ENCODE measurements at places on chromosomes 5 and 9.

DNA sequence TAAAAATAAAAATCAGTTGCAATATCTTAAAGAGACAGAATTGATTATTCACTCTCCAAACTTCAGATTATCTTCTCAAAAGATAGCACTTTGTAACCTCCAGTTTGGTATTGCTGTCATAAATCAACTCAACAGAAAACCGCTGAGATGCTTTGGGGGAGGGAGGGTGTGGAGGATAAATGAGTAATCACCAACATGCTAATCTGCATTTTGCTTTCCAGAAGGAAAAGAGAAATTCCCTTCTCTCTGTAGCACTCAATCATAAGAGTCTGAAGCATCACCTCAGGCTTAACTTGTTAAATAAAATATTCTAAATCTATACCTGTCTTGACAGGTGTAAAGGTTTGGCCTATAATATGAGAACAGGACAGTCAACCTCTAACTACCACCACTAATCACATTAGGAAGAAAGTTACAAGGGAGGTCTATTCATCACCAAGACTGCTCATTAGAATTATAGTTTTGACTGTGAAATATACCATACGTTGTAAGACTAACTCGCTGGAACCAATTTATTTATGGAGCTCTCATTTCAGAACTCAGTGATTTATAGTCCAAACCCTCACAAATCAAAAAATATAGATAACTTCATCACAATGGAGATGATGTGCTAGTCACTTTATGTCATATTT, 89.0 kb downstream of the PIK3R1 start:
- DNase-seq, result no peak

DNA sequence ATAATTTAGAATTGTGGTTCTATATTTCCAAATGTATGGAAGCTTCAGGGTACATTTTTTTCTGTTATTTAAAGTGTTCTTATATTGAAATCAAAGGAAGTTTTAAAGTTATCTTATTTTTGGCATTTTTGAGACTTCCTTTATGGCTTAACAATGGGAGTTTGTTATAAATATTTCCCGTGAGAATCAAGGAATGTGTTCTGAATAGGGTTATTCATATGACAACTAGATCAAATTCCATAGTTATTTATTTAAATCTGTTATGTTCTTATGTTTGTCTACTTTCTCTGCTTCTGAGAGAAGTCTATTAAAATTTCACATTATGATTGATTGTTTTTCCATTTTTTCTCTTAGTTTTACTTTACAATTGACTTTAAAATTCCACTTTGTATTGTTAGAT, 135.1 kb downstream of the ADAMTS16 start:
- DNase-seq, result no peak

GRCh38 chr9:136994888-136995230, 1.5 kb downstream of the CLIC3 start:
- no peak for DNase-seq

GRCh38 chr9:124894741-124895170, 32.8 kb downstream of the ARPC5L start:
- no peak for DNase-seq

DNA sequence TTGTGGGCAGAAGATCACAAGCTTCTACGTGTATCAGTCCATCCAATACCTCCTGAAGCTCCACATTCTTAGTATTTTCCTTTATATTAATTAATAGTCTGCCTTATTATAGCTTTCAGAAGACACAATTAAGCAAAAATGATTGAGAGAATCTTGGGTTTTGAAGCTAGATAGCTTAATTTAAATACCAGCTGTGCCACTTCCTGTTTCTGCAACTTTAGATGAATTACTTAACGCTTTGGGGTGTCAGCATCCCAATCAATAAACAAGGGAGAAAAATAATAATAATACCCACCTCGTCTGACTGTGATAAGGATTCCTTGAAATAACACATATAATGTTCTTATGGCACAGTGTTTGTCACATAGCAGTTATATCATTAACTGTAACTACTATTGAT, 44.7 kb upstream of the HTR4 start:
- no peak for DNase-seq

DNA sequence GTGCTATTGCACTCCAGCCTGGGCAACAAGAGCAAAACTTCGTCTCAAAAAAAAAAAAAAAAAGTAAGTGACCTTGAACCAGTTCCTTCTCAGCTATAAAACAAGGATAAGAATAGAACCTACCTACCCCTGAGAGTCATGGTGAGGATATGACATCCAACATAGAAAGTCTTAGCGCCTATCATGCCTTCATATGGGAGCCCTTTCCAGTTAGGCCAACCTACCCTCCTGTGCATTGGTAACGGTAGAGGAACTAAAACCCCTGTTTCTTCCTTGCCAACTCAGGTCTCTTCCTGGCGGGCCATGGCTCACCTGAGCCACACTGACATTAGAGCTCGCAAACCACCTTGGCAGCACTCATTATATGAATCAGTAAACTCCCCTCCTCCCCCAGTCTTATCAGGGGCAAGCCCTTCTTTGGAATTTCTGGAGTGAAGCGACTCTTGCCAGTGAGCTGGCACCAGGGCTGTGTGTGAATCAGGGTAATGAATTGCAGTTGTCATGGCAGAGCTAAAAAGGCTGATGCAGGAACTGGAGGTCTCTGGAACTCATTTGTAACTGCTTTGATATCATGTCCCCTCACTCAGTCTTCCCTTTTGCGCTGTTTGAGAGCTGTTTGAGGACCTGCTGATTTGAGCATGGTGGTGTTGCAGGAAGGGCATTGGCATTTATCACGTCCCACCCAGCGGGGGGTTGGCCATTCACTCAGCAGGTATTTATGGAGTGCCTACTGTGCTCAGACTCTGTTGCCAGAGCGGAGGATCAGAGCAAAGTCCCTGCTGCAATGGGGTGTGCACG, 10.3 kb downstream of the WWC1 start:
- no peak for DNase-seq

GRCh38 chr9:129328355-129329042, 150.4 kb upstream of the IER5L start:
- no peak for DNase-seq

DNA sequence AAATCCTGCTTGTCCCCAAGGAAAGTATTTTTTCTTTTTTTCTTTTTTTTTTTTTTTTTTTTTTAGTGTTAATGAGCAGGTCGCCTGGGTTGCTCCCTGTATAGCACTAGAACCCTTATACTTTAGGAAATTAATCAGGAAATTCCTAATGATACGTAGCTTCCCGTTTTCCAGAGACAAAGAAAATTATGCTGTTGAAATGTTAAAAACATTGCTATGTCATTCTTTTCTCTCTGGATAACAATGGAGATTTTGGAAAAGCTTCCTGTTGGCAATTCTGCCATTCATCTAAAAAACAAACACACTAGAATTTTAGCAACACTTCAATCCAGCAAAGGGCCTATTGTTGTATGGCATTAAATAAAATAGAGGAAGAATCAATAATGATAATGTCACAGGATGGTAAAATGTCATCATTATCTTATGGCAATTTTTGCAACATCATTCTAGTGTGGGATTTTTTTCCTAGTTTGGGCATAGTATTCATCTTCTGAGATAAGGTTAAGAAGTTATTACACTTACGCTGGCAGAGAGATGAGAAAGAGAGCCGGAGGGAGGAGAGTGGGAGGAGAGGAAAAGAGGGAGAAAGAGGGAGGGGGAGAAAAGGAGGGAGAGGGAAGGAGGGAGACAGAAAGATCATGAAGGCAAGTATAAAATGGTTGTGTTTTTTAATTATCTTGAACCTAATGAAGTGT, 315.8 kb upstream of the PDE4D start:
- no peak for DNase-seq

GRCh38 chr9:77847626-77848025, 184.0 kb downstream of the GNAQ start:
- no peak for DNase-seq

DNA sequence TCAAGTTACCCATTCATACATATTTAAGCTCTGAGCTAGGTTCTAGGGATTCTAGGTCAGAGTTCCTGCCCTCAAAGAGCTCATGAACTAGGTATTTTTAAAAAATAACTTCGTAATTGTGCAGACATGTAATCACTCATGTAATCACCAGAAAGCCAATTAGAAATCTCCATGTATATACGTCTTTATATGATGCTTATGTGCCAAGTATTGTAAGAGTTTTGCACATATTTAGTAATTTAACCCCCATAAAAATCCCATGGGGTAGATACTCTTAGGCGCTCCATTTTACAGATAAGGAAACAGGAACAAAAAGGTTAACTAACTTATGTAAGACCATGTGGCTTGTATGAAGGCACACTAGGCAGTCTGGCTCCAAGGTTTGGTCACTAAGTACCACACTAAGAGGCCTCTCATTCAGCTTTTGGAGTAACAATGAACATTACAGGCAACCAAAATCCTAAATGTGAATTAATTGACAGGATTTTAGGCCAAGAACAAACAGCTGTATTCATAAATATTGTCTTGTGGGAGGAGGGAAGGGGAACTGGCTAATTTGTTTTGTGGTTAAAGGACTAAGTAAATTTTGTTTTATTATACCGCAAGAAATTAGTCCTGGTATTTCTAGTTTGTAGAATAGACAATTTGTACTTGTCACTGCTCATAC, 1.7 kb upstream of the OTULINL start:
- no peak for DNase-seq

DNA sequence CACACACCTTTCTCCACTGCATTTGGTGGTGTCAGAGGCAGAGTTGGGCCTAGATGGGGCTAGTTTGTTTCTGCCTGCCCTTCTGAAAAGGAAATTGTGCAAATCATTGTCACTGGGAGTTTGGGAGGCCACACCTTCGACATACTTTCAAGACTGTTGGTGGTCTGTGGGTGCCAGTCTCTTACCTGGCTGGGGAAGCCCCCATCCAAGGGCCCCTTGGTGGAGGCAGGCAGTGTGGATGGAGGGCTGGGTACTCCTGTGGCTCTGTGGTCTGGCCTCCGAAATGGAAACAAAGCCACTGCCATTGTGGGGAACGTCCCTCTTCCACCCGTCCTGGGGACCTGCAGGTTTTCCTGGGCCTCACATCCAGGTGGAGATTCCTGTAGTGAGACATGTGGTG, 10.9 kb upstream of the PHYHD1 start:
- DNase-seq, result no peak

DNA sequence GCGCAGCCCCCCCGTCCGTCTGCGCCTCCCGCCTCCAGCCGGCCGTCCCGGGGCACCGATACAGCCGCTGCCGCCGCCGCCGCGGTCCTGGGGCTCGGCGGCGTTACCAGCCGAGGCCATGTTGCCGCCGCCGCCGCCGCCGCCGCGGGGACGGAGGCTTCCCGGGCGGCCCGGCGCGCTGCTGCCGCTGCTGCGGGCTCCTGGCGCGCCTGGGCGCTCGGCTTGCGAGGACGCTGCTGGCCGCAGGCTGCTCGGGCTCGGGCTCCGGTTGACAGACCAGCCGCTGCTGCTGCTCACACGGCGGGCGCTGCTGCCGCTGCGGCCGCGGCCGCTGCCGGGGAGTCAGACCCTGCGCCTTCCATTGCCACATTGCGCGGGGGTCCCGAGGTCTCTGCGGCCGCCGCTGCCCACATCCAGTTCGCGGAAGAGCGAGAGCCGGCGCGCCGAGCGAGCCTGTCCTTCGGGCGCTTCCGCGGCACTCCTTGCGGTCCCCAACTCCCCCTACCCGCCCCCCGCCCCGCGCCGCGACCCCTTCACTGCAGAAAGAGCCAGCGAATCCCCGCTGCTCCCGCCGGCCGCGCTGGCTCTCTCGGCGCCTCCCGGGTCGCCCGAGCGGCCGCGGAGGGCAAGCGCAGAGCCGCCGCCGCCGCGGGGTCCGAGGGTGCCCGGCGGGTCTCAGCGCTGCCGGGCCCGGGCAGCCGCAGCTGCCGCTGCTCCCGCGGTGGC, 8.4 kb downstream of the PTCH1 start:
- DNase-seq, result no peak

GRCh38 chr5:148386041-148386440, 2.3 kb downstream of the FBXO38 start:
- DNase-seq, result no peak

GRCh38 chr9:113143432-113144227, 7.2 kb upstream of the SLC31A2 start:
- no peak for DNase-seq

- DNase-seq, result no peak
Observed at GRCh38 chr5:109399092-109399759, 10.5 kb downstream of the PJA2 start.

DNA sequence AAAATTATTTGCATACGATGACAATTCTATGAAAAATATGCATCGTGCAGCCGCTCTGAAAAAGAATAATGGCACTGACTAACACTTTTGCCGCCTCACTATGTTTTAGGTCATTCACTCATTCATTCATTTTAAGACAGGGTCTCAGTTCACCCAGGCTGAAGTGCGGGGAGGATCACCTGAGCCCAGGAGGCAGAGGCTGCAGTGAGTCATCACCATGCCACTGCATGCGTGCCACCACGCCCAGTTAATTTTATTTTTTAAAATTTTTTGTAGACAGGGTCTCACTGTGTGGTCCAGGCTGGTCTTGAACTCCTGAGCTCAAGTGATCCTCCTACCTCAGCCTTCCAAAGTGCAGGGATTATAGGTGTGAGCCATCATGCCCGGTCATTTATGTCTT, 37.0 kb downstream of the RAPGEF1 start:
- no peak for DNase-seq

- DNase-seq, result no peak
Observed at GRCh38 chr5:64900618-64901017, 131.9 kb downstream of the CWC27 start.

GRCh38 chr5:80961376-80962281, 1.5 kb downstream of the RASGRF2 start:
- no peak for DNase-seq

DNA sequence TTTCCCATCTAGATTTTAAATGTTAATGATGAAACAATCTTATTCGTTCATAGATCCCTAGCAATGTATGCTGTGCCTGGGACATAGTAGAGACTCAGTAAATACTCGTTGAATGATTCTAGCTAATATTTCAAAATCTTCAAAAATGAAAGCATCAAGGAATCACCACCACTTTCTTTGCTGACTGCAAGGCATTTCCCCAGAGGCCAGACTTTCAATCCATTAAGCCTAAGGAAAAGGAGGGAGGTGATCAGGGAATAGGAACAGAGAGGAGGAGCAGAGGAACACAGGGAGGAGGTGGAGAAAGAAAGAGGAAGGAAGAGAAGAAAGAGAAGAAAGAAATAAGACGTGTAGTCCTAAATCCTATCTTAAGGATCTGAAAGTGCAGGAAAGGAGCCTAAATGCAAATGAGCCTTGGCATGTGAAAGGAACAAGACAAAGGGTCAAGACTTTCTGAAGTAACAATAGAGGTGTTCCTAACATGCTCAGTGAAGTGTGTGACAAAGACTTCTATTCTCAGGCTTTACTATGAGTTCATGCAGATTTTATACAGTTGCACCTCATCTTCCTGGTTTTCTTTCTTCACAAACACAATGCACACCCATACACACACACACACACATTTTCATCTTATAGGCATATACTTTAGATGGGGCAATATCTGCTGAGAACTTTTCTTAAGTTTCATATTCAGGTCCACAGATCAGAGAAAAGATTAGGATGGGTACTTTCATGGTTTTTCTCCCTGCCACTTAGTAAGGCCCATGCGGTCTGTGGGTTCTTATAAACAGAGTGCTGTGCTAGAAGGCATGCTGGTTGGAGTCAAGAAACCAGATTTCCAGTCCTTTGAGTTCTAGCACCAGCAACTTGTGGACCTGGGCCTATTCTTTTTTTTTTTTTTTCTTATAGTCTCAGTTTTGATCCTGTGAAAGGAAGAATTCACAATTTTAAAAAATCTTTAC, 512.2 kb upstream of the TNC start:
- DNase-seq, result no peak

GRCh38 chr9:82167296-82167695, 178.7 kb downstream of the SPATA31D1 start:
- DNase-seq, result no peak

GRCh38 chr9:130060296-130060695, 6.6 kb downstream of the GPR107 start:
- DNase-seq, result no peak
